ENCODE measurements at places on chromosomes 12 and 14. TPM values are rescaled to one million over a fixed set of nuclear protein-coding genes. Genes with fewer than 3 reads are reported as not detected.
A peak's percentile ranks its signal among the peaks of the same experiment; 100 is the strongest.

- H3K27ac ChIP-seq: no peak overlapping the region
- H3K27me3 ChIP-seq: no peaks in the 10 kb centered on the region
- H3K4me1 ChIP-seq: no peaks in the 10 kb centered on the region
- no peak for DNase-seq
Observed at GRCh38 chr12:28158353-28158752, 31.9 kb upstream of the CCDC91 start.

GRCh38 chr12:29309320-29309902, 71.6 kb downstream of the ERGIC2 start:
- no peaks in the 10 kb centered on the region for H3K36me3 ChIP-seq
- peak; percentile 55 for DNase-seq
- no peak overlapping the region for H3K4me3 ChIP-seq
- no peak overlapping the region for H3K27ac ChIP-seq
- H3K27me3 ChIP-seq: no peaks in the 10 kb centered on the region
- H3K4me1 ChIP-seq: no peaks in the 10 kb centered on the region

- H3K4me1 ChIP-seq: no peaks in the 10 kb centered on the region
- no peak overlapping the region for H3K27ac ChIP-seq
- H3K36me3 ChIP-seq: no peaks in the 10 kb centered on the region
- H3K27me3 ChIP-seq: no peaks in the 10 kb centered on the region
- no peak overlapping the region for H3K4me3 ChIP-seq
- no peak for DNase-seq
Observed at GRCh38 chr12:62660756-62661155, 194.1 kb downstream of the MON2 start.

GRCh38 chr12:68378872-68379606, 46.9 kb upstream of the MDM1 start:
- H3K27me3 ChIP-seq: no peaks in the 10 kb centered on the region
- no peak overlapping the region for H3K4me3 ChIP-seq
- no peak for DNase-seq
- H3K27ac ChIP-seq: no peak overlapping the region
- no peaks in the 10 kb centered on the region for H3K36me3 ChIP-seq
- peaks cover 30% of the 10 kb centered on the region for H3K4me1 ChIP-seq

COL2A1 gene
- total RNA-seq: 469 TPM

DPPA3 gene
- not detected for total RNA-seq
